ENCODE measurements at places on chromosomes 7 and 10.

DNA sequence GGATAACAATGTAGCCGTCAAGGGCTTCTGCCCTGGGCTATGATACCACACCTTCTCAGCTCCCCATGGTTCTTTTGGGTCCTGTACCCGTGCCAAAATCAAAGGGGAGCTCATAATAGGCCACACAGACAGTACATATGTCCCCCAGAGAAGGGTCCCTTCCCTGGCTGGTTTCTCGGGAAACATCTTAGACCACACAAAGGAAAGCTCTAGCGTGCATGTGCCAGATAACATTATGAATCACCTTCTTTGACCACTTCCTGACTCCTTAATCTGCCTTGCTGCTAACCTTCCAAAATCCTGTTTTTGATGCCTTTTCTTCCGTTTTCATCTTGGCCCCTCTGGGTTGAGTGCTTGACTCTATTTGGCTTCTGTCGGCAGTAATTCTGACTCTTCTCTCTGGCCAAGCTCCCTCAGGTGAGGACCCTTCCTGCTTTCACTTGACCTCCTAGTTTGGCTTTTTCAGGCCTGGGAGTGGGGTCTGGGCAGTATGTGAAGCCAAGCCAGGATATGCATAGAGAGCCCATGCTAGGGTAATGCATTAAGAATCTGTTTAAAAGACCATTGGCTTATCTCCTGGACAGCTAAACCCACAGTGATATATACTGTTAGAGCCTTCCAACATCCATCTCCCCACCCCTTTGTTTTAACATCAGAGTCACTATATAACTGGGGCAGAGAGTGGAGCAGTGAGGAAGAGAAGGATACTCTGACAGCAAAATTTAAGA, 84.8 kb downstream of the ANLN start:
- DNase-seq, result no peak

GRCh38 chr7:27156508-27156898, at the start of gene HOXA7:
Gene HOXA7, minus strand, starts transcription at chr7:27156675. Its CDS starts 130 bp downstream, at chr7:27156545.
- no peak for DNase-seq

- DNase-seq, result no peak
Observed at GRCh38 chr10:6988654-6989053, 408.6 kb upstream of the PRKCQ start.

DNA sequence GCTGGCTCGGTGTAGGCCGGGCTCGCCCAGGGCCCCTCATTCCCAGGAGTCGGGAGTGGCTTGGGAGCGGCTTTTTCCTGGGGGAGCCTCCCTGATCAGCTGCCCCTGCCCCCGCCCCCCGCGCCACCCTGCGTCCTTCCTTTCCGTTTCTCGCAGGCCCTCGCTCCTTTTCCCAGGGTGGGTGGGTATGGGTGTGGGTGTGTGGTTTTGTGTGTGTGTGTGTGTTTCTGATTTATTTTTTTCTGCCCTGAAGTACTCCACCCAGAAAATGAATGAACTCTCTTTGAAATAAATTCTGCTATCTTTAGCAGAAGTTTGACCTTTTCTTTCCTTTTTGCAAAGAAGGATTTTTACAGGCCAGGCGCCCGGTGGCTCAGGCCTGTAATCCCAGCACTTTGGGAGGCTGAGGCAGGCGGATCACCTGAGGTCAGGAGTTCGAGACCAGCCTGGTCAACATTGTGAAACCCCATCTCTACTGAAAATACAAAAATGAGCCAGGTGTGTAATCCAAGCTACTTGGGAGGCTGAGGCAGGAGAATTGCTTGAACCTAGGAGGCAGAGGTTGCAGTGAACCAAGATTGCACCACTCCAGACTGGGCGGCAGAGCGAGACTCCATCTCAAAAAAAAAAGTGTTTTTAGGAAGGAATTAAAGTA, 30.0 kb upstream of the AP5Z1 start:
- DNase-seq, result no peak

GRCh38 chr10:83603708-83604107, 535.6 kb upstream of the GHITM start:
- DNase-seq, result no peak

- DNase-seq, result no peak
Observed at GRCh38 chr10:123472606-123473005, 193.5 kb upstream of the GPR26 start.

DNA sequence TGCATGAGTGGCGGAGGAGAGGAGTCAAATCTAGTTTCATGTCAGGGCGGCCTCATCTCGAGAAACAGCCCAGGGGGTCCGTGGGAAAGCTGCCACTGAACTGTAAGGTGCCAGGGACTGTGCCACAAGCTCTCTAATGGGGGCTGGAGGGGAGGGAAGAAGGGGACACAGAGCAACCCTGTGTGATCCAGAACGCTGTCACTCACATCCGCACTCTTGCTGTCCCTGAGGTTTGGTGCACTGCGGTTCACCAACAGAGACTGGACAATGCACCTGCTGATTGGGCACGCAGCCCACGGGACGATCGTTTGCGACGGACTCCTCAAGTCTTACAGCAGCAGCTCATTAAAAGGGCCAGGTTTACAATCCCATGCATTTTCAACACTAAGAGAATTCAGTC, 47.7 kb downstream of the AMZ1 start:
- DNase-seq, result no peak

GRCh38 chr7:37825038-37825437, 23.4 kb upstream of the NME8 start:
- DNase-seq, result no peak

GRCh38 chr7:134599371-134599770, 47.3 kb upstream of the BPGM start:
- DNase-seq, result no peak

GRCh38 chr7:74560086-74560719, 97.3 kb upstream of the GTF2I start:
- no peak for DNase-seq

DNA sequence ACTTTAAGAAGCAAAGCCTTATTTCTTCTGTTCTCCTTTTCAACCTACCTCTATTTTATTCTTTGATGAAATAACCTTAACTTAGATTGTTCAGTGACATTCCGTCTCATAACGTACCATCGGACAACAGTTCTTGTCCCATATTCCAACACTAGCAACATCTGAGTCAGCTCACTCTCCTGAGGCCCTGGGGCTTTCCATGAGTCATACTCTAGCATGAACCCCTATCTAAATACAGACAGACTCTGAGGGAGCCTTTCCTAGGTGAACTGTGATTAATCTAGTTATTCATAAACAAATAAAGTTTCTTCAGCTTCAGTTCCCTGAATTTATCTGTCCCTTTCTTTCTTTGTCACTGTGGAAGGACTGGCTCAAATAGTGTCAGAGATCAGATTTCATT, 168.7 kb upstream of the LYZL1 start:
- no peak for DNase-seq

DNA sequence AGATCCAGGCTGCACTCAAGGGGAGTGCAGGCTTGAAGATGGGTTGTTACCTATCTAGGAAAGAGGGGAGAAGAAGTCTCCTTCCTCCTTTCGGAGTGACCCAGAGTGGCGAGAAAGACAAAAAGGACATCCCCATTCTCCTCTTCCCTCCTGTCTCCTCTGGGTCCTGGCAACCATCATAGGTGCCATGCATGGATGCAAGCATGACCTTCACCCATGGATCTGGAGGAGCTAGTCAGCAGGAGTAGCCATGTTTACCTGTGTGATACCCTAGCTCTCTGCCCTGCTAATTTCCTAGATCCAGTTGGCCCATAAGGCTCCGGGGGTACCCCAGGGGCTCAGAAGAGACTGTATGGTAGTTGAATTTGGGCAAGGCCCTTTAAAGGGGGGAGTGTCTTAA, 17.2 kb upstream of the CROT start:
- DNase-seq, result no peak

- DNase-seq, result no peak
Observed at GRCh38 chr10:72421885-72422540, 67.3 kb upstream of the DNAJB12 start.

GRCh38 chr10:14556285-14556956, 218.3 kb downstream of the FAM107B start:
- DNase-seq, result no peak

Data from activated CD4-positive, alpha-beta T cell treated with anti-CD3 and anti-CD28 coated beads for 1 hour (primary cell).